Lung microvascular endothelial cell (primary cell): ENCODE measurements at places on chromosomes 7 and 10. TPM values are rescaled to one million over a fixed set of nuclear protein-coding genes. Genes with fewer than 3 reads are reported as not detected.

The ACSM6 gene
- not detected in 2 replicates for total RNA-seq

The ENTPD1 gene
- 2.6 and 10.2 TPM in 2 replicates for total RNA-seq

The CLCN1 gene
- not detected in 2 replicates for total RNA-seq

The CCDC3 gene
- under 0.01 and 0.60 TPM in 2 replicates for total RNA-seq

The LRRC4 gene
- 0.20 and 0.65 TPM in 2 replicates for total RNA-seq

The TMEM140 gene
- total RNA-seq, result 21.1 and 59.7 TPM in 2 replicates
